ENCODE measurements at places on chromosomes 16 and 17.
A peak's percentile ranks its signal among the peaks of the same experiment; 100 is the strongest.

DNA sequence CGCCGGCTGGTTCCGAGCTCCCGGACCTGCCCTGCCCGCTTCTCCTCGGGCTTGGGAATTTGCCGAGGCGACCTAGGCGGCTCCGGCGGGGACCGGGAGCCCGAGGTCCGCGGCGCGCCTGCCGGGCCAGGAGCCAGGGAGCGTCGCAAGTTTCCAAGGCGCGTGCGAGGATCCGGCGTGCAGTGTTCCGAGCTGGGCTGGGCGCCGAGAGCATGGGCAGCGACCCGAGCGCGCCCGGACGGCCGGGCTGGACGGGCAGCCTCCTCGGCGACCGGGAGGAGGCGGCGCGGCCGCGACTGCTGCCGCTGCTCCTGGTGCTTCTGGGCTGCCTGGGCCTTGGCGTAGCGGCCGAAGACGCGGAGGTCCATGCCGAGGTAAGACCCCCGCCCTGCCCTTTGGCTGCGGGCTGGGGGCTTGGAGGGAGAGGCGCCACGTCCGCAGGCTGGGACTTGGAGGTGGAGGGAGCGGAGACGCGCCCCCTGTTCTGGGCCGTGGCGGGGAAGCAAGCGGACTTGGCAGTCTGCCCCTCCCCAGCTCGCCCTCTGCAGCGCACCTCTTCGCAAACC, 668 bp downstream of the MMP15 start:
- peak; percentile 38 for DNase-seq

DNA sequence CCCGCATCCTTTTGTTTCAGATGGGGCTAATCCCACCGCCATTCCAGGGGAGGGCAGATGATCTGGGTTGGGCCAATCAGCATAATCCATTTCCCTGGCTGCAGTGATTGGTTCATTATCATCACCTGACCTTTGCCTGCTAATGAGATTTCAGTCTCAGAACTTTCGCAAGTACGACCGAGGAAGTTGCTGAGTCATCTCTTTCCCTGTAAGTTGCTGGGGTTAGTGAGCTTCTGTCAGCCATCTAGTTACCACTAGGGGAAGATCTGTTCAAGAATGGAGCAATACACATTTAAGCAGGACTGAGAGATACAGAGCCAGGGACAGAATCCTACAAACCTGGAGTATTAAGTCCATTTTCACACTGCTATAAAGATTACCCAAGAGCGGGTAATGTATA, 65.3 kb upstream of the NUDT7 start:
- peak; percentile 49 for DNase-seq

DNA sequence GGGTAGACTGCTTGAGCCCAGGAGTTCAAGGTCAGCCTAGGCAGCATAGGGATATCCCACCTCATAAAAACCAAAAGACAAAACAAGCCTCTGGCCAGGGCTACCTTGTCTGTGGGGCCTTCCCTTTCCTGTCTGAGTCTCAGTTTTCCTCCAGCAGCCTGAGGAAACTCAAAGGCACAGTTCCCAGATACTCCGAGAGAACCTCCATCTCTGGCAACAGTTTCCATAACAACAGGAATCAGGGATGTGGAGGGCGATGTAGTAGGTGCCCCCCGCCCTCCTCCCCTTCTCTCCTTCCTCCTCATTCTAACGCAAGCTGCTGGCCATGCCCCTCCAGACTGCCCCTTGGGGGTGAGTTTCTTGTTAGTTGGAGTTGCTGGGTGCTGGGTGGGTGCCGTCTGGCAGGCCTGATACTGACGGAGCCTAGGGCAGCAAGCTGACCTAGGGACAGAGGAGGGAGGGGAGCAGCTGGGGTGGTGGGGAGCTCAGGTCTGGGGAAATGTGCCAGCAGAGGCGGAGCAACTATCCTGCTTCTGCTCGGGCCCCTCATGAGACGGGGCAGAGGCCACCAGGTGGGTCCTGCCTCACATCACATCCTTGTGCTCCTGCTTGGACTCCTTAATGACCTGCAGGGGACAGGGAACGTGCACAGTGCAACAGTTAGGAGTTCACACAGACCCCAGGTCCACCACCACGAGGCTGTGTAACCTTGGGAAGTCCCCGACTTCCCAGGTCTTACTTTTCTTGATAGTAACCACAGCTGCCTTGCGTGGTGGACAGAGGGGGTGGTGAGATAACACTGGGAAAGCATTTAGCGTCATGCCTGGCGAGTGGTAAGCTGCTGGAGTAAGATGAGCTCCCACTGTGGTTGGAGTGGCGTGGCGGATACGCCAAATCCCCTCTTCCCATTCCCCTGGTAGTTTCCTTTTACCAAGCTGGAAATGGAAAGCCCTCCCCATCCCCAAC, 7.8 kb upstream of the EFTUD2 start:
- DNase-seq, result no peak

GRCh38 chr16:57646388-57647039, 18.1 kb downstream of the ADGRG1 start:
- DNase-seq, result no peak

- no peak for DNase-seq
Measured at GRCh38 chr17:38906460-38907228, 18.8 kb upstream of the LASP1NB start.

DNA sequence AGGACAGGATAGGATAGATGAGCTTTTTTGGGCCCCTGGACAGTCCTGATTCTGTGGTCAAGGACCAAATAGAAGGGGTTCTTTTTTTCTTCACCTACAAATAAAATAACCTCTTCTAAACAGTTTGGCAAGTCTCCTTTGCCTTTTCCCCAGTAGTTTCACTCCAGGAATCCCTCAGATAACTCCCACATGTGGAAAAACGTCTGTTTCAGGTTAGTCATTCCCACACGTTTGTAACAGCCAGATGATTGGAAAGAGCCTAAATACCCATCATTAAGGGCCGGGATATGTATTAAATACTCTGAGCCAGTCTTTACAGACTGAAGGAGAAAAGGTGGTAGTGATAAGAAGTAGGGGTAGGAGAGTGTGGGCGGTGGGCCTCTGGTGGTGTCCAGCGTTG, 58.3 kb downstream of the PLD6 start:
- DNase-seq, result no peak

DNA sequence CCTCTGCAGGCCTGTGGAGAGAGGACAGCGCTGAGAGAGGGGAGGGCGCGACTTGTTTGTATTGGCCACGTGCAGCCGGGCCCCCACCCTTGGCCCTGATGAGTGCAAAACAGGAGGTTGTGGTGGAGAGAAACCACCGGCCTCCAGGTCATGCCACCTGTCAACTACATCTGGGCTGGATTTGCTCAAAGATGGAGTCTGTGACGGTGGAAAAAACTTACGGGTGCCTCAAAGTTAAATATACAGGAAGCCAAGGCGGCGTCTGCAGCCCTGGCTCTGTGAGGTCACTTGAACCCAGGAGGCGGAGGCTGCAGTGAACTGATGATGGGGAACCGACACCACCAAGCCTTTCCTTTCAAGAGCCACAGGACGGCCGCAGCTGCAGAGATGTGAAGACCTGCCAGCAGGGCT, 15.7 kb downstream of the C16orf74 start:
- no peak for DNase-seq

DNA sequence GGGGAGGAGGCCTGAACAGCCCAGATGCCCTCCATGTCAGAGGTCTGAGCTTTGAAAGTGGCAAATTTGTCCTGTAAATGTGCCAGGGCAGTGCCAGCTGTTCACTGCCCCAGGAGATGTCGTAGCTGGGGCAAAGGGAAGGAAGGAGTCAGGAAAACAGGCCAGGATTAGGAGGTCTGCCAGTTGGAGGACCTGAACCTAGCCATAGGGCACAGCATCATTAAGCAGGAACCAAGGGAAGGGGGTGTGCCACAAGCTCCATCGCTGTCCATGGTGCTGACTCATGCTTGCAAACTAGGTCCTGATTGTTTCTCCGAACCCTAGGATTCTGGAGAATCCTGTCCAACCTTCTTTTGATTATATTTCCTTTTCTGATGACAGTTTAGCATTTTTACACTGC, 124.2 kb downstream of the TMEM132E start:
- peak; percentile 48 for DNase-seq

GRCh38 chr17:47373002-47373401, 49.2 kb downstream of the EFCAB13 start:
- DNase-seq, result no peak

DNA sequence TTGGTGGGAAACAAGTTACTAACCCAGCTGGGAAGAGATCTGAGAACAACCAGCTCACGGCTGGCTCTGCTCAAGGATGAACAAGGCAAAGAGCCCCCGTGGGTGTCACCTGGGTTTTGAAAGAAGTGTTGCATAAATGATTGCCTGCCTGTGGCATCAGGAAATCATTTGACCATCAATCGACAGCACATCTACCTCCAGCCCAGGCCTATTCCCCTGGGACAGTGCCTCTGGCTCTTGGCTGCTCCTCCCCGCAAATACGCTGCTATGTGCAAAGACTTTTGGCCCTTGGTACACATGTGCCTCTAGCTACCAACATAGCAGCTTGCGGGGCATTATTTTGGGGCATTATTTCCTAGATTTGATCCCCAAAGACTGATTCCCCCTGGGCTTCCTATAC, 39.4 kb upstream of the SMPD3 start:
- DNase-seq, result no peak

GRCh38 chr16:27177031-27177774, 26.1 kb upstream of the KDM8 start:
- DNase-seq, result no peak

GRCh38 chr16:47947723-47948122, 208.1 kb downstream of the ABCC12 start:
- no peak for DNase-seq
